ENCODE measurements at places on chromosomes 16 and 17.

- no peak for DNase-seq
Measured at GRCh38 chr17:68184816-68185436, 62.9 kb upstream of the AMZ2 start.

- no peak for DNase-seq
Measured at GRCh38 chr16:442976-443375, 17.5 kb downstream of the RAB11FIP3 start.

DNA sequence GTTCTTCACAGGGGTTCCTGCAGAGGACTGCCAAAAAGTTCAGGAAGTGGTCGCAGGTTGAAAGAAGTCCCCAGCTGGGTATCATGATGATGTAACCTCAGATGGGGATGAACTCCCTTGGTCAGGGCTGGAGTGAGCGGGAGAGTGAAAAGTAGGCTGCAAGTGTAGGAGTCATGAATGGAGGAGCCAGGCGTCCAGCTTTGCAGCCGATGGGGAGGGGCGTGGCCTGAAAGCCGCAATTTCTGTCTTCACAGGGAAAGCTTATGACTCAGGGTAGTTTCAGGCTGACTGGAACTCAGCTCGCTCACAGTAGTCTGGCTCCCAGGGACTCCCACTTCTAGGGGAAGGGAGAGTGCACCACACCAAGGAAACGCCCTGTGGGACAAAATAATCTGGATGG is 70.0 kb upstream of the HS3ST3A1 start:
- DNase-seq: no peak

GRCh38 chr16:26342621-26343020 is 650.9 kb downstream of the HS3ST4 start:
- no peak for DNase-seq

DNA sequence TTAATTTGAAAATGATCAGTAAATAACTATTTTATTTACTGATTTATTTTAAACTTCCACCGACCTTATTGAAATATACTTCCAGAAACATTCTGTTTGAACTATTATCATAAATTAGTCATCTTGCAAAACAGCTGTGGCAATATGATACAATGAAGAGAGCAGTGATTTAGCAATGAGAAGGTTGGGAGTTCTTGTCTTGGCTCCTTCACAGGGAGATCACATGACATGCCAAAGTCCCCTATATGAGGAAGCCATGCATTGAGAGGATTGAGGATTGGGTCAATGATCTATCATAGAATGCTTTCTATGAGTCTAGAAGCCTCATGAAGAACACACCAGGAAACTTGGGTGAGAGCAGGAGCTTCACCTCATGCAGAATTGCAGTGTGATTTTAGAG is 222.7 kb downstream of the LGALS9B start:
- DNase-seq: no peak

GRCh38 chr16:85132456-85133289 is 20.4 kb upstream of the CIBAR2 start:
- no peak for DNase-seq

- peak; percentile 98 for DNase-seq
Measured at GRCh38 chr17:81683584-81684441, at the start of the genes ARL16 and HGS. Gene ARL16 (minus strand): TSS chr17:81683797. CDS start chr17:81683753, 44 bp downstream. Gene HGS (plus strand): TSS chr17:81684011. CDS start chr17:81684067, 56 bp downstream.

GRCh38 chr17:77735081-77735565 is 223.4 kb upstream of the TNRC6C start:
- DNase-seq: no peak

DNA sequence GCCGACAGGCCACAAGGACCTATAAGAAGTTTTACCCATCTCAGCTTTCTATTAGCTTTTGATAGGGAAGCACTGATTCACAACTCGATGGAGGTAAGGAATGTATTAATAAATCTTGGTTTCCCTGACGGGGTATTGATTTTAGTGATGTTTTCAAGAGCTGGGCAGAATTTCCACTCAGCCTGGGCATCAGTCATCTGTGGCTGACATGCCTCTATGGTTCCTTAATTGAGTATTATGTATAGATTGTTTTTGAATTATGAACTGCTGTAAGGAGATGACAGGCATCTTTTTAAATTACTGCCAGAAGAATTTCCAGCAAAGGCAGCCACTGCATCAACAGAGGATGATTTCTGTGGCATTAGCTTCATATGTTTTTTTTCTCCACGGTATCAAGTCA is 128.6 kb downstream of the CPPED1 start:
- DNase-seq: no peak

DNA sequence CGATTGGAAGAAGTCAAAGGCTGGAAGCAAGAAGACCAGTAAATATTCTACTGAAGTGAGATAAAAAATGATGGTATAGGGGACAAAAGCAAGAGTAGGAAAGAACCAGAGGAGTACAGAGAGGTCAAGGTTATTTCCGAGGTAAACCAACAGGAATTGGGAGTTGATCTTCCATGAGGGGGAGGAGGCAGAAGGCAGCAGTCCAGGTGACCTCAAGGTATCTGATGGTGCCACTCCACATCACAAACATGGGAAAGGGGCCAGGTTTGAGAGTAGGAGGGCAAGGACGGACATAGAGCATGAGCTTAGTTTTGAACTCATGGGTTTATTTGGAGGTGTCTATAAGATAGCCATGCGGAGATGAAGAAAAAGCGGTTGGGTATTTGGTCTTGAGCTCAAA is 79.4 kb upstream of the CDYL2 start:
- DNase-seq: no peak

- DNase-seq: peak; percentile 43
Measured at GRCh38 chr17:48335858-48336500, 94.0 kb downstream of the SKAP1 start.

GRCh38 chr17:13078591-13079385 is 61.0 kb upstream of the ELAC2 start:
- no peak for DNase-seq

DNA sequence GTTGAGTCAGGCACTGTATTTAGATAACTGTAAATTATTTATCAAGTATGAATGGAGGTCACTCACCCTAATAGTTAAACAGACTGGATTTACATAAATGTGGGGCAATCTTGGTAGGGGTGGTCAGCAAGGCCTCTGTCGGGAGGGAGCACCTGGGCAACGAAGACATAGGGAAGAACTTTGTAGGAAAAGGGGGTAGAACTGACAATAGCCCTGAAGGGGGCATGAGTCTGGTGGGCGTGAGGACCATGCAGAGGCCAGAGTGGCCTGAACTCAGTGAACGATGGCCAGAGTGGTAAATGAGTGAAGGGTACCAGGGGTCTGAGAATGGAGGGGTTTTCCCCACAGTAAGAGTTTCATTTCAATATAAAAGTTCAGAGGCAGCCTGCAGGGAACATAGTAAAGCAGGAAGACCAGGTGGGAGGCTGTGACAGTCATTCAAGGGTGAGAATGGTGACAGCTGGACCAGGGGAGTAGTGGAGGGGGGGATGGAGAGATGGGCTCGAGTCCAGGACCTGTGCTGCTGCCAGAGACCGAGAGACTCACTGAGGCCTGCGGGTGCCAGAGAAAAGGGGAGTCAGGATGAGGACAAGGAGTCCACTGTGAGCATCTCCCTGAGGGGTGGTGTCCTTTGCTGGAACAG is 2.9 kb downstream of the C17orf67 start:
- DNase-seq: no peak

DNA sequence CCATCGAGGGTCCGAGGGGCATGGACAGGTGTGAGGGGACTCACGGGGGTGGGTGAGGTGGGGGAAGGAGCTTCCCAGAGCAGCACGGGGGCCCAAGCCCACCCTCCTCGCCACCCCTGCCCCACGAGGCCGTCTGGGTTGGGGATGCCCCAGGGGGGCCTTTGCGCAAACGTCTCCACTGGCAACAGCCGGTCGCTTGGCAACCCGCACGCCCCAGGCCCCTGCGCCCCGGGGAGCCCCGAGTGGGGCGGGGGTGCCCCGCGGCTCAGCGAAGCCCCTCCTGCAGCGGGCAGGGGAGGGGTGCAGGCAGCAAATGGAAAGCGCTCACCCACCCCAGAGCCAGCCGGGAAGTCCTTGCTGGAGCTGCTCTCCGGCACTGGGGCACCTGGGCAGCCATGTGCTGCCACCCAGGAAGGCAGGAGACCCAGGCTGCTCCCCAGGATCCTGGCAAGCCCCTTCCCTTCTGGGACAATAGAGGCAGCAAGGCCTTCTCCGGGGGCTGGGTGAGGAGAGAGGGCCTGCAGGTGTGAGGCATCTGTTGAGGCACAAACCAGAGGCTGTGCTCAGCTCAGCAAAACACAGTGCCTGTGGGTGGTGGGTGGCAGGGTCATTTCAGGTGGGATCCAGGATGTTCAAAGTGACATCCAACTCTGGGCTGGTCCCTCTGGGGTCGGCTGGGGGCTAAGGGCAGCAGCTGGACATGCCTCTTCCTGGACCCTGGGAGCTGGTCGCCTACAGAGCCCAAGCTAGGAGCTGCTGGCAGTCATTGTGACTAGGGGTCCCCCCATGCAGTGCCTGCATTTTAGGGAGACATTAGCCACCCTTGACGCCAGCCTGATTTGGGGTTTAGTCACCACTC is 80.9 kb upstream of the CBX4 start:
- DNase-seq: no peak

DNA sequence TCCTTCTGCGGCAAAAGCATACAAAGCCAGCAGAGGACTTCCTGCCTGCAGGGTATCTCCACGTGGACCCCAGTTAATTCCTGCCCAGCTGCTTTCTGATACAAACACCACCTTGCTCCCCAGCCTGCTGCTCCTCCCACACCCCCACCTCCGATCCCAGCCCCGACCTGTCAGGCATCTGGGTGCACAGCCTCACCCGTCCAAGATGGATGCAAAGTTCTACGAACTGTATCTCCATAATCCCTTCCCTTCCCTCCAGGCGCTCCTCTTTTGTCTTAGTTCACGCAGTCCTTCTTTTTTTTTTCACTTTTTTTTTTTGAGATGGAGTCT is 15.6 kb upstream of the FOXJ1 start:
- DNase-seq: no peak

DNA sequence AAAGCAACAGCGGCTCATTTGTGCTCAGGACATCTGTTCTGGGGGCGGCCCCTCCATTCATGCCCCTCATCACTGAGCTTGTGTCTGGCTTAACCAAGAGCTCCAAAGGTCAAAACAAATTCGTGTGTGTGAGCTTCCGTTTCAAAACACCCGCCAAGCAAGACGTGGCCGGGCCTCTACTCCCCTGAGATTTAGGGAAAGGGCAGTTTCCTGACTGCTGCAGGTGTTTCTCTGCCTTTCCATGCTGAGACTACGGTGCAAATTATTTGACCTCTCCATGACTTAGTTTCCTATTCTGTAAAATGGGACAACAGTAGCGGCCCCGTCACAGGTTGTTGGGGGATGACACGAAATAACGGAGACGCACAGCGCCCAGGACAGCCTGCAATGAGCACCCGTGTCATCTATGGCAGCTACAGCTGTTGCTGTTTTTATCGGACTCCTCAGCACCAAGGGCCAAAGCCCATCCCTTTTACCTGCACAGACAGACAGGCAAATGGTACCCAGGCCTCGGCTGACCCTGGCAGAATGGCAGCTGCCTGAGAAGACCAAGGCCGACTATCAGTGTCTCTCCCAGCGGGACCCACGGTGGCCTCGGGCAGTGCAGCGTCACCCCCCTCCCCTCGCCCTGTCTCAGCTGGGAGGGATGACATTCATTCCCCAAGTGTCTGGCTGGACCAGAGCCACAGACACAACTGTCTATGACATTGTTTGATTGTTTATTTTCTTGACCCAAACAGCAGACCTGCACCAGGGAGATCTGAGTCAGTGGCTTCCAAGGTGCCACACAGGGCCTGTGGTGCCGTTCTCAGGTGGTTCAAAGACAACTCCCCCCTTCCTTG is 50.7 kb upstream of the DOC2B start:
- no peak for DNase-seq

- DNase-seq: peak; percentile 81
Measured at GRCh38 chr17:77842528-77843147, 115.9 kb upstream of the TNRC6C start.

GRCh38 chr16:35405526-35405925 is 1946.1 kb downstream of the TP53TG3F start:
- DNase-seq: no peak

DNA sequence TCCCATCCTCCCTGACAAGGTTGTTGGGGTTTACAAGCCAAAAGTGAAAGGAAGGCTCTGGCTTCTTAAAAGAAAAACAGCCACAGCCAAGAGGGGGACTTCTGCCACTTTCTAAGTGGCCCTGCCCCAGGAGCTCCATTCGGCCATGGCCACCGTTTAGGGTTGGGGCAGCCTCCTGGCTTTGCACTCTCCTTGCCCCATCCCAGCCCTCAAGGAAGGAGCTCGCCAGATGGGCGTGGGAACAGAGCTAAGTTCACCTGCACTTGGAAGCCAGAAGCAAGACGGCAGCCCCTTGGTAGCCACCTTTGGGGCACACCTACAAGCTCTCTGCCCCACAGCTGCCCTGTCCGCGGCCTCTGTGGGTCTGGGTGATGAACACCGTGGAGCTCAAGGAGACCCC is 122.4 kb upstream of the CDC42EP4 start:
- DNase-seq: no peak

GRCh38 chr16:9177861-9178260 is 86.4 kb downstream of the HAPSTR1 start:
- no peak for DNase-seq

- DNase-seq: no peak
Measured at GRCh38 chr16:89314854-89315253, 97.4 kb downstream of the ZNF778 start.

DNA sequence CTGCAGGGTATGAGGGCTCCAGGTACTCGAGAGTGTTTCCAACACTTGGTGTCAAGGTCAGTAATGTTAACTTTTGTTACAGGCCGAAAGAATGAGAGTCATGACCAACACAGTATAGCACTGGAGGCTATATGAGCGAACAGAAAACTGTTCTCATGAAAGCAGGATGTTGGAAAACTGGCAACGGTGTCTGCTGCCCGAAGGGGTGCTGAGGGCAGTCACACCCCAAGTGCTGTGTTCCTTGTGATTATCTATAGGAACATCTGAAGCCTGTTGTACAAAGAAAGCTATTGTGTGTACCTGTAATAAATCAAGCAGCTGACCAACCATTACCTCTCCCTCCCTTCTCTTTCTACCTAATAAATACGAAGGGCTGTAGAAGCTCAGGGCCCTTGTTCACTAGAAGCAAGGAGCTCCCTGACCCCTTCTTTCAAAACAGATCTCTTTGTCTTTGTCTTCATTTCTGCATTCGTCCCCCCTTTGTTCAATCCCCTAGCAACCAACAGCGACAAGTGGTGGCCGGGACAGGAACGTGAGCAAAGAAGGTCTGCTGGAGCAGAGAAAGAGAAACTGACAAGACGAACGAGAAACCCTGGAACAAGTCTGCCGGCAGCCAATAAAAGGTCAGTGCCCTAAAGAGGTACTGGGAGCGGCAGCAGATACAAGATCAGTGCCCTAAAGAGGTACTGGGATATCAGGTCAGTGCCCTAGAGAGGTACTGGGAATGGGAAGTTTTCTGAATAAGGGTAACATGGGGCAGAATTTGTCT is 7.6 kb downstream of the CD300LD start:
- no peak for DNase-seq

GRCh38 chr17:77033892-77034404 is 106.8 kb upstream of the SEC14L1 start:
- no peak for DNase-seq

DNA sequence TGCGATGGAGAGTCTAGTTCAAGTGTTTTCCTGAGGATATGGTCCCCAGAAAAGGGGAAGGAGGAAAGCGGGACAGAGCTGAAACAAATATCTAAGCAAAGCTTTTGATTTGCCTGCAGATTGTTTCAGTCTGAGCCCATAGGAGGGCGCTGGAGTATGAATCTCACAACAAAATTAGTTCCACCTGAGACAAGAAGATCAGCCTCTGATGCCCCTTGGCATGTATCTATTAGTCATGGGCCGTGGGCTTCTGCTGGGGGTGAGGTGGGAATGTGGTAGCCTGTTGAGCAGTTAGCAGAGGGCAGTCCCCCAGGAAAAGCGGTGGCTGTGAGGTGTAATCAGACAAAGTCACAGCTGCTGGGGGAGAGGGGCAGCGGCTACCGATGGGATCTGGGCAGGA is 446.9 kb downstream of the CA10 start:
- no peak for DNase-seq

Measured in CD14-positive monocyte (primary cell).